ENCODE measurements at places on chromosomes 6 and 20.

DNA sequence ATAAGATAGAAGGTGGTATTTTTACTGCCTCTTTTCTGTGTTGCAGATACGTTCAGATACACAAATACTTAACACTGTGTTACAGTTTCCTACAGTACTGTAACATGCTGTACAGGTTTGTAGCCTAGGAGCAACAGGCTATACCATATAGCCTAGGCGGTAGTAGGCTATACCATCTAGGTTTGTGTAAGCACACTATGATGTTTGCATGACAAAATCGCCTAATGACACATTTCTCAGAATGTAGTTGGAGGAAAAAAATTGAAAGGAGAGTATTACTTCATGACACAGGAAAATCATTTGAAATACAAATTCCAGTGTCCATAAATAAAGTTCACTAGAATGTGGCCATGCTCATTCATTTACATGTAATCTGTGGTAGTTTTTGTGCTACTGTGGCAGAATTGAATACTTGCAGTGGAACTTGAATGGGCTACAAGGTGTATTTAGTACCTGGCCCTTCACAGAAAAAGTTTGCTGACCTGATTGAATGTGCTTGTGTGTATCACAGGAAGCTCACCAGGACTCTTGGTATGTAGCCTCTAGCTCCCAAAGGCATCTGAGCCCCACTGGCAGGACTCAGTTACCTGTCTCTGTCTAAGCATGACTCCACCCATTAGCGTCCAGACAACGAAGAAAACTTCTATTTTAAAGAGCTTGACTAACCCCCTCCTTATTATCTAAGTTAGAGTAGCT, 18.8 kb downstream of the TOP1 start:
- H3K4me1 ChIP-seq, result peaks cover 77% of the 10 kb centered on the region
- H3K4me3 ChIP-seq, result peak overlapping the region; percentile 73
- H3K36me3 ChIP-seq, result no peaks in the 10 kb centered on the region
- no peaks in the 10 kb centered on the region for H3K27me3 ChIP-seq
- no peak for DNase-seq
- H3K27ac ChIP-seq, result no peak overlapping the region

DNA sequence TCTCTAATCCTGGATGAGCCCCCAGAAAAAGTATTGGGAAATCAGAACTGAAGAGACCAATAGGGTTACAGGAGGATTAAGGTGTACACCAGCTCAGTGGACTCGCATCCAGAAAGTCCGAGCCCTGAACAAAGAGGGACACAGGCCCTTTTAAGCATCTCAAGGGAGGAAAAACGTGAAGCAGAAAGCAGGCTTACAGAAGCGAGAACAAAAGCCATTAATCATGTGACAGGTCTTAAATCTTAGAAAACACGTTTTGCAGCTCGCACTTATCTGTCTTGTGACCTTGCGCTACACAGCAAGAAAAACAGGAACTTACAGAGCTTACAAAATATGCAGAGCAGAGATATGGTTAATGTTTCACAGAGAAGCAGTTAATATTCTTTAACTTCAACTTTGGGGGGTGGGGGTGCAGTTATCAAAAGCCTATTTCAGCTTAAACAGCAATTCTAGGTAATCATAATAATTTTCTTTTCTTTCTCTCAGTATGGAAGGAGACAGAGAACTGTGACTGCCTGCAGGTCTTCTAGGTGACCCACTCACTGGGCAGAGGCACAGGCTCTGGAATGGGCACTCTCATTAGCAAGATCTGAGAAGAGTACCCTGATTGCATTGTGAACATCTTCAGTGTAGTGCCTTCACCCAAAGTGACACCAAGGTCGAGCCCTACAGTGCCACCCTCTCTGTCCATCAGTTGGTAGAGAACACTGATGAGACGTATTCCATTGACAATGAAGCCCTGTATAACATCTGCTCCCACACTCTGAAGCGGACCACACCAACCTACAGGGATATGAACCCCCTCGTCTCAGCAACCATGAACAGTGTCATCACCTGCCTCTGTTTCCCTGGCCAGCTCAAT, 65.0 kb upstream of the MOCS1 start:
- no peaks in the 10 kb centered on the region for H3K4me1 ChIP-seq
- no peak for DNase-seq
- no peak overlapping the region for H3K4me3 ChIP-seq
- no peak overlapping the region for H3K27ac ChIP-seq

DNA sequence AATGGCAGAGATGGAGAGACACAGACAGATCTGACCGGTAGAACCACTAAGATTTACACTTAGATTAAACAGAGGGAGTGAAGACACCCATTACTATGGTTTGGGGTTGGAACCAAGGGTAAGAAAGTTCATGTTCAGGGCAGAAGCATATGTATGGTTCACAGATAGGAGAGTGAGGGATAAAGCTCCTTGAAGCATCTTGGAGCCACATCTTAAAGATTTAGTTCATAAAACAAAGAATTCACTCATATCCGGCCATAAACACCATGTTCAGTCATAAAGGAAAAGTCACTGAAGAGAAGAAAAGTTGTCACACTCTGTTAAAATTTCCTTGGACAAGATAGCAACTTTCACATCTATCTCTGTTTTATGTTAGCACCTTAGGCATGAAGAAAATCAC, 18.0 kb downstream of the STX7 start:
- no peak overlapping the region for H3K27ac ChIP-seq
- H3K36me3 ChIP-seq, result peaks cover 34% of the 10 kb centered on the region
- no peaks in the 10 kb centered on the region for H3K27me3 ChIP-seq
- H3K4me3 ChIP-seq, result no peak overlapping the region
- DNase-seq, result no peak
- H3K4me1 ChIP-seq, result peaks cover 51% of the 10 kb centered on the region

DNA sequence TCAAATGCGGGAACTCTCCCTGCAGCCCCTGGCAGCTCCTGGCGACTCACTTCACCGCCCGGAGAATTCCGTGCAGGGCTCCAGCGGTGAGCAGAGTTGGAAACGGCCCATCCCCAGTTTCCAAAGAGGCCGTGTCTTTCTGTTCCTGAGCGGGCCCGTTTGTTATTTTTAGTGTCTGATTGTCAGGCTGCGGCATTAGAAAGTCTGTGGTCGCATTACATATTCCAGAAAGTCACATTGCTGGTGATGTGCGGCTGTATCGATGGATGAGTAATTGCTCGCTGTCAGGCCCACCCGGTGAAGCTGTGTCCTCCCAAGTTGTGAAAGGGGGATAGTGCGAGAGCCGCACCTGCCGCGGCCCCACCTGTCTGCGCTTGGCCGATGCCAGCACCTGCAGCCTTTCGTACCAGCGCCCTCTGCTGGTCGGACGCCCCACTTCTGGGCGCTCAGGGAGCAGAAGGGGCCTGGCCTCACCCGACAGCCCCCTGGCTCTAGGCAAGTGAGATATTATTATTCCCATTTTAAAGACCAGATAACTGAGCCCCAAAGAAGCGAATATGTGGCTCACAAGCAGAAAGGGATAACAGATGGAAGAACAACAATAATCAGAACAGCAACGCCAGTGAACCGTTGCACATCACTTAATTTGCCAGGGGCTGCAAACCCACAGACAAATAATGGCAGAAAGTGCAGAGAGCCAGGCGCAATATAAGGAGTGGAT, 244.9 kb downstream of the TSHZ2 start:
- peak; percentile 49 for DNase-seq
- no peak overlapping the region for H3K4me3 ChIP-seq
- no peak overlapping the region for H3K27ac ChIP-seq
- no peaks in the 10 kb centered on the region for H3K36me3 ChIP-seq

DNA sequence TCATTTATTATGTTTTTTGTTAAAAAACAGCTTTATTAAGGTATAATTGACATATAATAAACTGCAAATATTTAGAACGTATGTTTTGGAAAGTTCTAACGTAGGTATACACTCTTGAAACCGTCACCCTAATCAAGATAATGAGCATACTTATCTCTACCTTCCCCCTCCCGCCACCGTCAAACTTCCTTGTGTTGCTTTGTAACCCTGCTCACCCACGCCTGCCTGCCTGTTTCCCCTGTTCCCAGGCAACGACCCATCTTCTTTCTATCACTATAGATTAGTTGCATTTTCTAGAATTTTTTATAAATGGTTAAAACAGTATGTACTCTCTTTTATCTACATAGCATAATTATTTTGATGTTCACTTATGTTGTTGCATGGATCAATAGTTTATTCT, 33.5 kb upstream of the GCLC start:
- H3K36me3 ChIP-seq, result no peaks in the 10 kb centered on the region
- peaks cover 3% of the 10 kb centered on the region for H3K27me3 ChIP-seq
- DNase-seq, result no peak
- H3K27ac ChIP-seq, result peak overlapping the region; percentile 8
- no peak overlapping the region for H3K4me3 ChIP-seq

DNA sequence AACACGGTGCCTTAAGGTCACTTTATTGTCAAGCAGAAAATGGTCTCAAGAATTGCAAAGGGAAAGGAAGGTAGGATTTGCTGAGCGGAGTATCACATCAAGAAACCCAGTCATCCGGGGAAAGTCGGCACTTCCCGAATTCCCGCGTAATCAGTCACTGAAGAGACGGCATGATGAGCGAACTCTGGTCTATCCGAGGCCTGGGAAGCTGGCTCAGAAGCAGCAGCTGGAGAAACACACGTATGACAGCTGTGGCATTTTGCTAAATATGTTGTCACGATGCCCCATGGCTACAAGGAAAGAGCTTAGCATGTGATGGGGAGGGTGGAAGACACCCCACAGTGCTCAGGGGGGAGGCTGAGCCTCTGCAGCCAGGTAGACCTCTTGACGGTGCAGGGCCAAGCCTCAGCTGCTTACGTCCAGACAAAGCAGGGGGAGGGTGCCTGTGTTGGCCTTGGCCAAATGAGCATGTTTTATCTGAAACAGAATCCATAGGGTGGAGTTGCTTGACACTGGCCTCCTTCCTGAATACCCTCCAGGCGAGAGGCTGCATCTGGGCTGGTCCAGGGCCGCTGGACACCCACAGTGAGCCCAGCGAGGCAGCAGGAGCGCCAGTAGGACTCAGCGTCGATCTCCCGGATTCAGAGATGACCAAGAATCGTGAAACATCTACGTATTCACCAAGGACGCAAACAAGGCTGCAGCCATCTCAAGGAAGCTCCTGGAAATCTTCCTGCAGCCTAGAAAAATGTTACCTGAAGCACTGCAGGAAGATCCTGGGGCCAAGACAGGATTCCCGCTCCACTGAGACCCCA, 118.8 kb upstream of the AFDN start:
- no peak overlapping the region for H3K4me3 ChIP-seq
- DNase-seq, result no peak
- H3K4me1 ChIP-seq, result no peaks in the 10 kb centered on the region
- H3K27ac ChIP-seq, result no peak overlapping the region
- no peaks in the 10 kb centered on the region for H3K36me3 ChIP-seq

- H3K4me3 ChIP-seq, result no peak overlapping the region
- H3K36me3 ChIP-seq, result peaks cover 9% of the 10 kb centered on the region
- no peaks in the 10 kb centered on the region for H3K27me3 ChIP-seq
- no peak overlapping the region for H3K27ac ChIP-seq
- H3K4me1 ChIP-seq, result no peaks in the 10 kb centered on the region
These were observed 1493.5 kb upstream of the DEFB115 start for GRCh38 chr20:29763821-29764511.
